ENCODE measurements at places on chromosomes 3 and 15.

- DNase-seq = peak; percentile 22
These were observed 16.3 kb upstream of the ST3GAL6 start for GRCh38 chr3:98746882-98747281.

DNA sequence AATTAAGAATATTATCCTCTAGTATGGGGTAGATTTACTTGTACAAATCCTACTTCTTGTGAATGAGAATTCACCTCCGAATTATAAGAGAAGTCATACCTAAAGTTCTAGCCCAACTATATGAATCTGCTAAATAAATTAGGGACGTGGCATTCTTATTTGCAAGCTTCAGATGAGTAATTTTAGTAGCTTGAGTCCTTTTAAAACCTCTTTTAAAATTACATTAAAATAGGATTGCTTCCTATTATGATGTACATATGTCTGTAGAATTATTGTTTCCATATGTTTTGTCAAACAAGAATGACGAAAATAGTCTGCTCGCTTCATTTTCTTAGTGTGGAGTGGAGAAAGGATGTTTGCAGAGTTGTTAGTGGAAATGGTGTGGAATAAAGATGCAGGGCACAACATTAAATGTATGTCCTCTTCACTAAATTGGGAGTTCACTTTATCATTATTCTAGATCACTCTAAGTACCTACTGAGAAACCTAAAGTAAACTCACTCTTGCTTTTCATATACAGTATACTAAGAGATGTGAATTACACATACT lies 59.4 kb downstream of the CMSS1 start:
- DNase-seq = no peak

DNA sequence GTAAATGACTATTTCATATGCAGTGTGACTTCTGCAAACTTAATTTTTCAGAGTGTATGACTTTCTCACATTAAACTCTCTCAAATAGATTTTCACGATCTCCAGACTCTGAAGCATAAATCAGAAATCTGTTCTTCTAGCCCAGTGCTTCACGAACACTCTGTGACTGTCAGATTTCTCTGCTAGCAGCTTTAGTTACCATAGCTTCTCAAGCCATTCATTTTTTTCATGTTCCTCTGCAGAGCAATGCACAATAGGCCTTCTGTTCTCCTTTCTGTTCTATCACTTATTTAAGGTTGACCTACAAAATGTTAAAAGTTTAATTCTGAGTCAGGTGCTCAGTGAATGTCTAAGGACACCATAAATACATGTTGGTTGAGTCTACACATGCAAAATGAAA lies 1102.2 kb downstream of the TUSC7 start:
- DNase-seq = no peak

GRCh38 chr3:182323126-182323700 lies 470.1 kb upstream of the ATP11B start:
- no peak for DNase-seq

DNA sequence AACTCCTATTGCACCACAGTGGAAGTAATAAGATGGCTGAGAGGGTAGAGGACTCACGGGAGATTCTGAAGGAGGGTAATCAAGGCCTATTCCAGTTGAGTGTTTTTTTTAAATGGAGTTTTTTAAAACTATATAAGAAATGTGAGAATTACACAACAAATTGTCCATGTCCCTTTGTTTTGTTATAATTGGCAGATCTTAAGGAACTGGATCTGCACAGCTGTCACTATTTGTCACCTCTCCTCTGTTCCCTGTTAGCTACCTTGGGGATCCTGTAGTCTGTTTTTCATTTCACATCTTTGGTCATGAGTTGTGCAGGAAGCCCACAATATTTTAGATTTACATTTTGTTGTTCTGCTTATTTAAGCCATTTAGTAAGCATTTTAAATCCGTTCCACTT lies 77.3 kb upstream of the TSPAN3 start:
- DNase-seq = no peak

- peak; percentile 90 for DNase-seq
These were observed 507 bp upstream of the GOLIM4 start for GRCh38 chr3:168096210-168096652.

DNA sequence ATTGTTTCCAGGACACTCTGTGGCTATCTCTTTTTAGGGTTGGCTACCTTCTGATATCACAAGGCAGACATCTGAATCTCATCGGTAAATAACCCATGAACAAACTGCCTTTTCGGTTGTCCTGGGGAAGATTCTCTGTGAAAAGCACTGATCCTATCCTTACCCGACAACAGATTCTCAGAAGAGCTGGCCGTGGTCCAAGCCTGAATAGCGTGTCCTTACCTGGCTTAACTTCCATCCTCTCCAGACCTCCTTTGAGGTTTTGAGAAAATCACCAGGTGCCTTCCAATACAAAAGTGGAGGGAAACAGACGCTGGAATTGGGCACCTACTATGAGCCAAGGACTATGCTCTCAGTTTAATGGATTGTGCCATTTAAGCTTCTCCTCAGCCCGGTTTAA lies 87.4 kb upstream of the ARHGEF3 start:
- no peak for DNase-seq

- peak; percentile 72 for DNase-seq
These were observed 35.4 kb downstream of the ACP3 start for GRCh38 chr3:132352556-132353143.

GRCh38 chr3:29011441-29011840 lies 269.4 kb upstream of the RBMS3 start:
- DNase-seq = no peak

- DNase-seq = no peak
These were observed 233.0 kb upstream of the KCNMB2 start for GRCh38 chr3:178302966-178303930.

DNA sequence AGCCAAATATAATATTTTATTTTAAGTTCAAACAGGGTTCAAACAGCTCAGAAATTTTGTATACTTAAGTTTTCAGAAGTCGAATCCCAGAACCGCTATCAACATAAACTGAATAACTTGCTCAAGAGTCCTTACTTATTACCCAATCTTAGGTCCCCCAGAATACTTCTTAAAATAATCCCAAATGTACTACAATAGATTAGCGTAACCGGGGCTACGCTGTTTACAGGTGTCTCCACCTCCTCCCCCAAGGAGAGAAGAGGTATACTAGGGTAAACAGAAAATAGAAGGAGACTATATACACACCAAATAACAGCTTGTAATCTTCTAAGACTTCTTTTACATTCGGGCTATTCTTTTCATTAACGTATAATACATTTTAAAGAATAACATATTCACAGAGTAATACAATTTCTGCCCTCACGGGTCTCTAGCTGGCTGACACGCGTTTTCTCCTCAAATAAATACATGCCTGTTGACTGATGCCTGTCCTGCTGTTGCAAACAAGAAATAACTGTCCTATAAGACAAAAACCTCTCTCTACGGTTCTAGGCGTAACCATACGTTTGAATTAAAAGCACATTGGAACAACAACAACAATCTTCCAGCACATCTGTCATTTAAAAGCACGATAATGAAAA lies 1.3 kb downstream of the DENND4A start:
- DNase-seq = peak; percentile 6

DNA sequence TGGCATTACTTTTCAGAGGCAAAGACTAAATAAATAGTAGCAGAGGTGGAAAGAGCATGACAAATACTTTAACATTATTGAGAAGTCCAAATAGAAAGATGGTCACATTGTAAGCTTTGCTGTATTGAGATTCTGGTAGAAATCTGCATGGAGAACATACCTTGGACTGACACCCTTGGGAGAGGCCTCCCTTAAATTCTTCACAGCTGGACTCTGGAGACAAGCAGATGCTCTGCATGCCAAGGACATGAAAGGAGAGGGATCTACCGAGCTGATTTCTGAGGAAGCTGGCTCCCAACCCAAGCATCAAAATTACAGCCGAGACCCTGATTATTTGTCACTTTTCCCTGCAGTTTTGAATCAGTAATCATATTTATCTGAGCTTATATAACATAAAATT lies 212.5 kb upstream of the COL8A1 start:
- no peak for DNase-seq

DNA sequence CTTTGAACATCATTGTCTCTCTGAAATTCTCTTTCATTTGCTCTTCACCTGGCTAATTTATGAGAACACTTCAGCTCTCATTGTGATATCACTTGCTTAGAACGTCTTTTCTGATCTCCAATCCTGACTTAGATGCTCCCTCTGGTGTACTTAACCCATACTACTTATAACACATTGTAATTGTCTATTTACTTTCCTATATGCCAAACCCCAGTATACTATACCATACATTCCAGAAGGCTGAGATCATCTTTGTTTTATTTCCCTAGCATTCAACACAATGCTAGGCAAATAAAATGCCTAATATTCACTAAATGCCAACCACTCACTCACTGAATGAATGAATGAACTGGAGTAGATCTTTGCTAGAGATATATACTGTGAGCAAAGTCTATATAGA lies 27.0 kb upstream of the PEX5L start:
- no peak for DNase-seq

DNA sequence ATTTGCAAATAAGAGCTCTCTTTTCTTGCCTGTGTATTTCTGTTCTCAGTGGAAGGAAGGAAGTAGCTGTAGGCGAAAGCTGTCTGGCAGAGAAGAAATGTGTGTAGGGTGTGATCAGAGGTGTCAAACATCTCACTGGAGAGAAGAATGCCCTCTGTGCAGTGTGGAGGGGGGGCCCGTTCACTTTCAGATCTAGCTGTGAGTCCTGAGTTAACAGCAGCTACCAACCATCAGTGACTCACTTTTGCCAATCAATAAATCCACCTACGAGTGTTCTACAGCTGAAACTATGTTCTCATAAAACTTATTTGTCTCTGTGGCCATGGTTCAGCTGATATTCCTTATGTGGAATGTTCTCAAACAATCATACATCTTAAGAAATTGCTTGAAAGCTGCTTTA lies 103.7 kb downstream of the FRMD4B start:
- DNase-seq = no peak

DNA sequence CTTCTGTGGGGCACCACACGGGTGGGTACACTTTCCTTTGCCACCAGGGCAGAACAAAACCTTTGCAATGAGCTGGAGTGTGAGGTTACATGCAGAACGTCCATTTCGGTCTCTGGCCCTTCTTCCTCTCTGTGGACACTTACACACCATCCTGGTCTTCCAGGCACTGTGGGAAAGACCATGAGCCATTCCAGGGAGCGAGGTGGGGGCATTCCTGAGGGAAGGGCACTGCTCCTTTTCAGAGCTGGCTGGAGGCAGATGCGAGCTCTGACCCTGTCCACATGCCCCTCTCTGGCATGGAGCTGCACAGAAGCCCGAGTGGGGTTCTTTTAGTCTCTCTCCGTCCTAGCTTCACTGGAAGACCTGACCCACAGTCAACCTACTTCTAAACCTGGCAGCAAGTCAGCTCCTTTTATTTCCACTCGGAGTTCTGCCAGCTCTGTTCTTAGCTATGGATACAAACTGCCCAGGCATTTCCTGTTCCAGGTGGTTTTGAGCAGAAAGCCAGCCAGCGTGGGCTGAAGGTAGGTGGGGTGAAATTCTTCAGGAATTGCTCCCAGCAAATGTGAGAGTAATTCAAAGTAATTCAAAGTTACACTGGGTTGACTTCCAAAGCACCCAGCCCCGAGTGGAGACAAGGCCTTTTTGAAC lies 281.4 kb downstream of the ADAMTS17 start:
- DNase-seq = peak; percentile 21

GRCh38 chr3:8204853-8205650 lies 296.6 kb upstream of the LMCD1 start:
- peak; percentile 22 for DNase-seq

DNA sequence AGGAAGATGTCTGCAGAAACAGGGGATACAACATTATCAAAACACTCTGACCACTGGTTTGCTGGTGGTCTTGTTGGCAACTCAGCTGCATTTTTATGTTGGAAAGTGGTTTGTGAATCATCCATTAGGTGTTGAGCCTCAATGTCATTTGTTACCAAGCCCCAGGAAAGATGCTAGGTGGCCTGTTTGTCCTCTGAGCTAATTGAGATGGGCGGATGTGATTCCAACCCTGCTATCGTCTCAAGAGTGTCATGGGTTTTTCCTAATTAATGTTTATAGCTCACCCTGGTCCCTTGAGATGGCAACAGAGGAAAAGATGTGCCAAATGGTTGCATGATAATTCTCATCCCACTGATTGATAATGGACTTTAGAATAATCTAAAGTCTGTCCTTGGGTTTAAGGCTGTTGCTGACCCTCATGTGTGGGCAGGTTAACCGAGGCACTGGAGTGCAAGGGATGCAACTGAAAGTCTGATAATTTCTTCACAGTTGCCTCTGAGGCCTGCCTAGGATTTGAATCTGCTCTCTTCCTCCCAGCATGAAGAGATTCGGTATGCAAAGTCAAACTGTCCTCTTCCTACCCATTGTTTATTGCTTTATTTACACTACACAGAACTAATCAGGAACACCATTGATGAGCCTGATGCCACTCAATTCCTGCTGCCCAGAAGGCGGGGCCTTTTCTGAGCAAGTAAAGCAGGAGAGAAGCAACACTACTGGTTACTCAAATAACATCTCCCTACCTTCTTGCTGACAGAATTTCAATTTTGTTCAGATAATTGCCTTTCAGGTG lies 166.2 kb upstream of the TBC1D5 start:
- DNase-seq = no peak

DNA sequence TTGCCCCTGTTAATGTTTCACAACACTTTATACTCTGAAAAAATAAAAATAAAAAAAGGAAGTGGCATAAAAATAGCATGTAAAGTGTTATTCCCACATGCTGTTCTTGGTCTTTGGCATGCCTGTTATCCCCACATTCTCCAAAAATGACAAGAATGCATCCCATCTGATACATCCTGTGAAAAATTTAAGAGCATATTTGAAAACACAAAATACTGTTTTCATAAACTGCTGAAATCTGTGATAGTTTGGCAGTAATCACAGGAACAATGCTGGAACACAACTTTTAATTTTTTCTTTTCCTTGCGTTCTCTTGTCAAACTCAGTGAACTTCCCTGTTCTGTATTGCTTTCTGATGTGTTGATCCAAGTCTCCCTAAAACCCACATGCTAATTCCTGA lies 288.8 kb downstream of the ROBO2 start:
- DNase-seq = no peak

- DNase-seq = peak; percentile 78
These were observed 8.7 kb downstream of the ZDHHC19 start for GRCh38 chr3:196202516-196202970.

DNA sequence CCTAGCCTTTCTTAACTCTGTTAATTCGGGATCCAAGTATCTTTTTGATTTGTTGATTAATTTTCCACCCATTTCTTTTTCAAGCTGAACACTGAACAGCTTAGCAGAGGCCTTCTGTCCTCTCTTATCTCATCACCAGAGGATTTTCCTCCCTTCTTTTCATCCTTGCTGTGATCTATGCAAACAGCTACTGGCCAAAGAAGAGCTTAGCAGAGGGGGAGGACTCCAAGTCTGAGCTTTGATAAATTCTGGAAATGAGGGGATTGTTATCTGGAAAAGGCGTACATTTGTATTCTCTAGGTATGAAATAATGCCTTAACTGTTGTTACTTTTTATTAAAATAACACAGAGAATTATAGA lies 13.4 kb downstream of the DZIP3 start:
- no peak for DNase-seq

- DNase-seq = no peak
These were observed 79.9 kb downstream of the ZBBX start for GRCh38 chr3:167300207-167300606.

GRCh38 chr3:135083756-135084155 lies 288.7 kb downstream of the EPHB1 start:
- no peak for DNase-seq

GRCh38 chr3:53377794-53378193 lies 30.5 kb upstream of the DCP1A start:
- no peak for DNase-seq

GRCh38 chr3:190155752-190156151 lies 35.1 kb upstream of the P3H2 start:
- DNase-seq = no peak

- DNase-seq = no peak
These were observed 60.7 kb downstream of the PIAS1 start for GRCh38 chr15:68114840-68115239.

Data from brain microvascular endothelial cell (primary cell).